Activated naive CD4-positive, alpha-beta T cell treated with Interleukin-2 at 50 U/mL for 16 hours (primary cell): ENCODE measurements at places on chromosomes 2 and 18.
A peak's percentile ranks its signal among the peaks of the same experiment; 100 is the strongest.

- no peak for DNase-seq
Observed at GRCh38 chr2:71799013-71799575, 345.7 kb downstream of the DYSF start.

DNA sequence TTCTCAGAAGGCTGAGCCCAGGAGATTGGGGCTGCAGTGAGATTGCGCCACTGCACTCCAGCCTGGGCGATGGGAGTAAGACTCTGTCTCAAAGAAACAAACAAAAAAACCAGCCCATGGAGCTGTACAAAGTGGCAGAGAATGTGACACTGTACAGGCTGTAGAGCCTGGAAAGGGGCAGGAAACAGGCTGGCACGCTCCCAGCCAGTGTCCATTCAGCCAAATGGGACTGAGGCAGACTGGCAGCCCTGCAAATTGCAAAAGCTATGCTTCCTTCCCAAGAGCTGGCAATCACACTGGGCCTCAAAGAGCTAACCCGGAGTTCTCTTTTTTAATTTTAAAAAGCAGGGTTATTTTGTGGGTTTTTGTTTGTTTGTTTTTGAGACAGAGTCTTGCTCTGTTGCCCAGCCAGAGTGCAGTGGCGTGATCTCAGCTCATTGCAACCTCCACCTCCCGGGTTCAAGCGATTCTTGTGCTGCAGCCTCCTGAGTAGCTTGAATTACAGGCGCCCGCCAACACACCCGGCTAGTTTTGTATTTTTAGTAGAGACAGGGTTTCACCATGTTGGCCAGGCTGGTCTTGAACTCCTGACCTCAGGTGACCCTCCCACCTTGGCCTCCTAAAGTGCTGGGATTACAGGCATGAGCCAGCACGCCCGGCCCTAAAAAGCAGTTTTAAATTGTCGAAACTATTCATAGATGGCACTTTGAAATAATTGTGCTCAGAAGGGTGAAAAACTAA, 42.8 kb downstream of the SCRN3 start:
- no peak for DNase-seq

GRCh38 chr2:142914507-142915313, 37.2 kb downstream of the KYNU start:
- DNase-seq: no peak

DNA sequence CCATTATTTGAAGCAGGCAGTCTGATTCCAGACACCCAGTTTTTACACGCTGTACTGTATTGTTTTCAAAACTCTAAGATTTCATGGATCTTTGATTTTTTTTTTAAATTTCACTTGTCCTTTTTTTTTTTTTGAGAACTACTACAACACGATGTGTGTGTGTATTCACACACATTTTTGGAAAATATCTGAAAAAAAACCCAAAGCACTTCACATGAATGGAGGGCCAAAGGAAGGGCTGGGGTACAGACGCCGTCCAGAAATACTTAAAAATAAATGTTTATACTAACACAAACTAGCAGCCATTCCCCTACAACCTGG, 314 bp upstream of the SSB start:
- no peak for DNase-seq

- DNase-seq: no peak
Observed at GRCh38 chr18:56326336-56327072, 311.9 kb downstream of the TXNL1 start.

- no peak for DNase-seq
Observed at GRCh38 chr2:122009561-122009960, 254.1 kb downstream of the TSN start.

GRCh38 chr2:84846741-84847142, 34.1 kb downstream of the TRABD2A start:
- peak; percentile 17 for DNase-seq

- no peak for DNase-seq
Observed at GRCh38 chr2:122858075-122858702, 1102.7 kb downstream of the TSN start.
